Chondrocyte (in vitro differentiated cells): ENCODE measurements at places on chromosomes 2 and 18. TPM values are rescaled to one million over a fixed set of nuclear protein-coding genes. Genes with fewer than 3 reads are reported as not detected.

The GMPPA gene
- 60.9 to 72.4 TPM (median 62.1 TPM) in 3 replicates for total RNA-seq

The SCRN3 gene
- total RNA-seq: 23.7 to 35.8 TPM (median 26.7 TPM) in 3 replicates

DNA sequence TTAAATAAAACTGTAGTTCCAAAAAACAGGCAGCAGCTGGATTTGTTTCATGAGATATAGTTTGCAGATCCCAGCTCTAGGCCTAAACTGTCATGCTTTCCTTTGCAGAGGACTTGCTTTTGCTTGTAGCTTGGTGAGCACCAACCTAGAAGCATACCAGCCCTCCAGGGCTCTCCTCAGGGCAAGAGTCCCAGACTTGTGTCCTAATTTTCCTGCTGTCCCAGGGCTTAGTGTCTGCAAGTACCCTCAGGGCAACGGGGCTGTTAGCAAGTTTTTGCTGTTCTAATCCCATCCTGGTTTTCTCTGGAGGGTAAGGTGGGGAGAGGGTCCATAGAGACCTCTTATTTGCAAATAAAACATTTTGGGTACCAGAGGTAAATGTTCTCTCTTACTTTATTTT, 59.5 kb downstream of the TMEM17 start:
- H3K4me1 ChIP-seq: no peaks in the 10 kb centered on the region
- no peak overlapping the region for H3K27ac ChIP-seq
- DNase-seq: no peak
- peaks cover 12% of the 10 kb centered on the region for H3K27me3 ChIP-seq

- no peak overlapping the region for H3K4me3 ChIP-seq
- H3K36me3 ChIP-seq: peaks cover 2% of the 10 kb centered on the region
- DNase-seq: no peak
- H3K27ac ChIP-seq: no peak overlapping the region
These were observed 9.8 kb downstream of the SNORC start for GRCh38 chr2:232879618-232880494.

The FBXO36 gene
- total RNA-seq: 3.0 to 5.9 TPM (median 3.3 TPM) in 3 replicates

The IL36RN gene
- not detected in 3 replicates for total RNA-seq

- peaks cover 3% of the 10 kb centered on the region for H3K36me3 ChIP-seq
- DNase-seq: no peak
- no peak overlapping the region for H3K4me3 ChIP-seq
- H3K27ac ChIP-seq: peak overlapping the region; percentile 59
- H3K4me1 ChIP-seq: peaks cover 81% of the 10 kb centered on the region
These were observed 15.7 kb downstream of the SH3RF3 start for GRCh38 chr2:109144721-109145120.

GRCh38 chr2:182933629-182934028, 67.2 kb upstream of the FRZB start:
- peaks cover 14% of the 10 kb centered on the region for H3K4me1 ChIP-seq
- H3K27me3 ChIP-seq: no peaks in the 10 kb centered on the region
- H3K27ac ChIP-seq: no peak overlapping the region
- no peak overlapping the region for H3K4me3 ChIP-seq
- H3K36me3 ChIP-seq: peaks cover 22% of the 10 kb centered on the region

The OXER1 gene
- total RNA-seq: 0.31 to 1.8 TPM (median 1.7 TPM) in 3 replicates

The ZEB2 gene
- 55.5 to 104 TPM (median 95.4 TPM) in 3 replicates for total RNA-seq

GRCh38 chr2:237473878-237474441, 13.1 kb upstream of the MLPH start:
- no peak for DNase-seq
- H3K36me3 ChIP-seq: no peaks in the 10 kb centered on the region
- peak overlapping the region; percentile 44 for H3K4me3 ChIP-seq
- H3K27me3 ChIP-seq: no peaks in the 10 kb centered on the region

The INPP4A gene
- 25.9 to 33.3 TPM (median 26.1 TPM) in 3 replicates for total RNA-seq

DNA sequence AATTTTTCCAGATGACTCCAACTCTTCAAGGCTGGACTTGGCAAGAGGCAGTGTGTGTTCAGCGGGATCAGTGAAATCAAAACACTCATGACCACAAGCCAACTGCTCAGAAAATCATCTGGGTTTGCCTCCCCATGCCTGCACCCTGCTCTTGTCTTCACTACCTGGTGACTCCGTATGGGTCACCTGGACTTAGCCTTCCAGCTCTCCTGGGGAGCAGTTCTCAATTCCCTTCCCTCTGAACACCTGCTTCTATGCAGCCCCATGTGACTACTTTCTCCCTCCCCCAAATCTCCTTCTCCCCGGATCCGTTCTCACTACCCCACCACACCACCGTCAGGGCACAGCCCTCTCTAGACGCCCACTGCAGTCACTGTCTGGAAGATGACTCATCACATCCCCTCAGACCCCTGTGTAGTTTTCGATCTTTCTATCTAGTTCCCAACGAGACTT, 130.2 kb upstream of the ID2 start:
- peaks cover 2% of the 10 kb centered on the region for H3K27me3 ChIP-seq
- no peak overlapping the region for H3K4me3 ChIP-seq
- peaks cover 3% of the 10 kb centered on the region for H3K4me1 ChIP-seq
- peak; percentile 40 for DNase-seq
- no peak overlapping the region for H3K27ac ChIP-seq
- H3K36me3 ChIP-seq: peaks cover 2% of the 10 kb centered on the region

DNA sequence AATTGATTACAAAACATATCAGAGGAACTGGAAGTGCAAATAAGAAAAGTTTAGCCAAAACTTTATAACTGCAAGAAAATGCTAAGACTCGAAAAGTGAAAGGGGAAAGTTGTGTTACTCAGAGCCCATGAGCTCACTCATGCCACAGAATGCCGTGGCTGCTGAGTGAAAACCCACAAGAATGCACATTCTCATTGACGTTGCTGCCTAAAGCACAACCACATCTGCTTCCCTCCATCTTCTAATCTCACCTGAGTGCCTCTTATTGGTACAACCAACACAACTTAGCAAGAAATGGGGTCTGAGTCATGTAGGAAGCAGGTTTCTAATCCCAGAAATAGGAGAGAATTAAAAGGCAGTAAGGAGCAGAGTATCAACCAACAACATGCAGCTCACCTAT, 259.7 kb downstream of the LNPK start:
- DNase-seq: no peak
- H3K27me3 ChIP-seq: peaks cover 3% of the 10 kb centered on the region
- H3K4me3 ChIP-seq: no peak overlapping the region
- no peak overlapping the region for H3K27ac ChIP-seq
- peaks cover 5% of the 10 kb centered on the region for H3K4me1 ChIP-seq

DNA sequence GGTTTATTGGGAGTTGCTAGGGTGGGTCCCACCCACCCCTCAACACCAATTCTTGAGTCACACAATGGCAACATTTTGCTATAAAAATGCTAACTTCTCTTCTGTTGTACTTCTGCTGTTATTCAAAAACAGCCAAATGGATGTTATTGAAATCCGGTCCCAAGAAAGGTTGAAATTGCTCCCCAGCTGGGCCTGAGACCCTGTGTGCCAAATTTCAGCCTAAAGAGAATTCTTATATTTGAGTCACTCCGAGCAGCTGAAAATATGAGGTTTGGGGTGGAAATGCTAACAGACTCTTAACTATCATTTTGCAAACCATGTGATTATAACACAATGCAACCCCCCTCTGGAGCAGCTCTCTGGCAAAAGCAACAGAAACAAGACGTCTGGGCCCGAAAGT, 27.0 kb upstream of the ACVR1 start:
- no peaks in the 10 kb centered on the region for H3K27me3 ChIP-seq
- peaks cover 10% of the 10 kb centered on the region for H3K4me1 ChIP-seq
- H3K36me3 ChIP-seq: no peaks in the 10 kb centered on the region
- no peak overlapping the region for H3K27ac ChIP-seq
- no peak overlapping the region for H3K4me3 ChIP-seq

GRCh38 chr18:32381761-32382160, 88.9 kb downstream of the GAREM1 start:
- no peaks in the 10 kb centered on the region for H3K27me3 ChIP-seq
- H3K4me1 ChIP-seq: peaks cover 36% of the 10 kb centered on the region
- no peaks in the 10 kb centered on the region for H3K36me3 ChIP-seq
- H3K4me3 ChIP-seq: no peak overlapping the region
- peak overlapping the region; percentile 81 for H3K27ac ChIP-seq

DNA sequence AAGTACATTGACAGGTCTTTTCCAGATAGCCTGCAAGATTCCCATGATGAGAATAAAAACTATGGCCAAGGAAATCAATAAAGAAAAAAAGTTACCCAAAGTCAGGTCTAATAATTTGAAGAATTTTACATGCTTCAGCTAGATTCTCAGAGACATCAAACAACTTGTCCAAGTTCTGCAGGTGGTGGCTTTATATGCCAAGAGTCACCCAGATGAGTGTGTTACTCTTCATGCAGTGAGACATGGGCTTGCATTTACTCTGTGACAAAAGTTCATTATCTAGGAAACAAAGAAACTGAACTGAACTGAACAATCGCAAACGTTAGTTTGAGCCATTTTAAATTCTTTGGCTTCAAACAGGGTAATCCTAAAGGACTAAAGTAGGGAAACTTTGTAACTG, 548.5 kb upstream of the SYT4 start:
- no peak for DNase-seq
- H3K4me1 ChIP-seq: no peaks in the 10 kb centered on the region
- H3K4me3 ChIP-seq: no peak overlapping the region
- H3K36me3 ChIP-seq: no peaks in the 10 kb centered on the region

- no peaks in the 10 kb centered on the region for H3K36me3 ChIP-seq
- DNase-seq: peak; percentile 13
- H3K4me3 ChIP-seq: no peak overlapping the region
These were observed 112.9 kb downstream of the PLB1 start for GRCh38 chr2:28608500-28609424.

- H3K4me3 ChIP-seq: no peak overlapping the region
- H3K4me1 ChIP-seq: peaks cover 3% of the 10 kb centered on the region
- no peak overlapping the region for H3K27ac ChIP-seq
- no peak for DNase-seq
These were observed 171.4 kb upstream of the SERPINE2 start for GRCh38 chr2:224210286-224211180.

The CBLN2 gene
- 3.5 to 3.7 TPM in 2 of 3 replicates, not detected in the other for total RNA-seq

DNA sequence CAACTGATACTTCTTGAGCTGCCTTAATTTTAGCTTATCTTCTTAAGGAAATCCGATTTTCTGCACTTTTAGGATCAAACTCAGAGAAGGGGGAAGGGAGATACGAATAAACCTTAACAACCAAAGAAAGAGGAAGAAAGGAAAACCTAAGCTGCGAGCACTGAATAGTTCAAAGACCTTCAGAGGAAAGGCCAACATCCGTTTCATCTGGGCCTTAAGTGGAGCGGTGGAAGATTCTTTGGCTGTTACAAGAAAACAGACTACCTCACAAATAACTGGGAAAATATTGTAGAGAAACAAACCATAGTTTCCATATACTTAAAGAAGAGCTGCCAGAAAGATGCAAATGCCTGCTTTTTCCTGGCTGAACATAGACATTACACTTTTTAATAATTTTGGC, 43.6 kb downstream of the VIT start:
- H3K4me1 ChIP-seq: no peaks in the 10 kb centered on the region
- no peak overlapping the region for H3K27ac ChIP-seq
- peaks cover 6% of the 10 kb centered on the region for H3K27me3 ChIP-seq
- H3K36me3 ChIP-seq: no peaks in the 10 kb centered on the region
- DNase-seq: no peak

The GPR75 gene
- total RNA-seq: 1.1 to 2.4 TPM (median 1.2 TPM) in 3 replicates

- H3K27me3 ChIP-seq: peaks cover 4% of the 10 kb centered on the region
- H3K4me1 ChIP-seq: peaks cover 28% of the 10 kb centered on the region
- no peak overlapping the region for H3K27ac ChIP-seq
These were observed 416.6 kb downstream of the NRXN1 start for GRCh38 chr2:50615291-50615690.

The GATA6 gene
- total RNA-seq: 3.6 to 13.9 TPM (median 13.1 TPM) in 3 replicates

DNA sequence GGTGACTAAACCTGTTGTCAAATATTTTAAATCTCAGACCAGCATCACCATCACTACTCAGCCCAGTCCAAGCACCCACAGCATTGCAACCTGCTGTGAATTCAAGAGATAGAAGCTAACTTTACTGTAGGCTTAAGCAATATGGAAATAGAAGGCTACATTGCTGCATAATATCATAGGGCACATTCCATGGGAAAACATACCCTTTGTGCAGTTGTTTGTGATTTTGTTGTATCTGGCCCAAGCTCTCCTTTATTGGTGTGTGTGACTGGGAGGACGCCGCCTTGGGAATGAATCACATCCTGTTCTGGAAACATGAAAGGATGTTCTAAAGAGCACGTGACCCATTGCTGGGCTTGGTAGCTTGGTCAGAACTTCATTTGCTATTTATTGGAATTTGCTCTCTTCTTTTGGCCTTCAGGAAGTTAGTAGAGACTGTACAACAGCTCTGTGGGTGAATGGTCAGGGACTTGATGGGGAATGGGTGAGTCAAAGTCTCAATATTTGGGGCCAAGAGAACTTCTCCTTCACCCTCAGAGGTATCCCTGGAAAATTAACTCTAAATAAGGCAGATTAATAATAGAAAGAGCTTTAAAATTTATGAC, 106.8 kb upstream of the SERPINE2 start:
- no peaks in the 10 kb centered on the region for H3K36me3 ChIP-seq
- H3K4me1 ChIP-seq: peaks cover 29% of the 10 kb centered on the region
- no peak for DNase-seq
- H3K27ac ChIP-seq: peak overlapping the region; percentile 53
- no peak overlapping the region for H3K4me3 ChIP-seq

DNA sequence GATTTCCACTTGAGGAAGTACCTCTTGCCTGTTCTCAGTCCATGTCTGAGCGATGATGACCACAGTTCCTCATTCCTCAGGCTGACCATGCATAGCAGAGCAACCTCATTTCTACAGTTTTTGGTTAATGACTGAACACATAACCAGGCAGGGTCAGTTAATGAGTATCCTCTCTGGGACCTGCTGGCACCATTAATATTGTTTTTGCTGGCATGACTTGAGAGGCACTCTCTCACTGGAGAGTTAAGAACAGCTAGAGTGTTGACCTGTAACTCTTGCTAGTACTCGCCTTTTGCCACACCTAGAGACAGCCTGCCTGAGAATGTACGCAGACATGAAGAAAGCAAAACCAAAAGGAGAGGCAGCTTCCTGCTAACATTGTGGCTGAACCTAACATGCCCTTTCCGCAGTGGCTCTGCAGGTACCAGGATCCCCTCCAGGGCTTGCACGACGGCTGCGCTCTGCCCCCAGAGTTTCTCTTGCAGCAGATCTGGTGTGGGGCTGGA, 23.9 kb downstream of the PECR start:
- no peak overlapping the region for H3K4me3 ChIP-seq
- H3K27ac ChIP-seq: peak overlapping the region; percentile 38
- H3K36me3 ChIP-seq: peaks cover 2% of the 10 kb centered on the region
- no peak for DNase-seq
- H3K4me1 ChIP-seq: peaks cover 11% of the 10 kb centered on the region

DNA sequence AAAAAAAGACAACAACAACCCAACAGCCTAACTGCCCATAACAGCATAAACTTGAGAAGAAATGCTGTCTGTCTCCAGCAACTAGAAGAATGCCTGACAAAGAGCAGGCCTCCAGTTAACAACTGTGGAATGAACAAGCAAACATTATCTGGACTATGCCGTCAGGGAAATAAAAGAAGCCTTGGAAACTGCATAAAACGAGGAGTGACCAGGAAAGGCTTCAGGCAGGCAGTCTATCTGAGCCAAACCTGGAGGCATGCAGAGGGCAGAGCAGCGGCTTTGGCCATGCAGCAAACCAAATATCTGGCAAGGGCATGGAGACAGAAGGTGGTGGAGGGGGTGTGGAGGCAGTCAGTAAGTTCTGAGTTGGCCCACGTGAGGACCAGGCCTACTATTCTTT, 11.1 kb downstream of the HES6 start:
- H3K4me1 ChIP-seq: peaks cover 20% of the 10 kb centered on the region
- H3K27ac ChIP-seq: no peak overlapping the region
- H3K36me3 ChIP-seq: peaks cover 5% of the 10 kb centered on the region
- no peak for DNase-seq

The MAP4K4 gene
- 98.2 to 122 TPM (median 121 TPM) in 3 replicates for total RNA-seq

- H3K36me3 ChIP-seq: no peaks in the 10 kb centered on the region
- DNase-seq: no peak
- H3K4me1 ChIP-seq: peaks cover 30% of the 10 kb centered on the region
- peak overlapping the region; percentile 73 for H3K4me3 ChIP-seq
These were observed 117.1 kb upstream of the MGAT5 start for GRCh38 chr2:134136731-134137130.
